ENCODE measurements at places on chromosomes 6 and 20.

DNA sequence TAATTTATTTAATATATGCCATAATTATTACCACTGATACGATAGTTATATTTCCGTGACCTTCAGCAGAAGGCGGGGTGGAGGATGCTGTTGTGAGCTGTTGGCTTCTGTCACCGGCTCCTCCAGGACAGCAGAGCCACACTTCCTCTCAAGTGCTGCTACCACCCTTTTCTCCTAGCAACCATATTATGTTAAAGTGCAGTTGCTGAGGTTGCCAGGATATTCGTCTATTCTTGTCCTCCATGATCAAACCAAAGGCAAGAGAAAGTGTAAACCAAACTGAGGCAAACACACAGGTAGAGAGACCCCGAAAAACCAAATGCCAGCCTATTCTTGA, 27.8 kb downstream of the RGS17 start:
- no peak for DNase-seq

GRCh38 chr20:19815553-19815991, 57.5 kb downstream of the RIN2 start:
- peak; percentile 96 for DNase-seq

- no peak for DNase-seq
Observed at GRCh38 chr6:83854001-83854501, 891 bp downstream of the RIPPLY2 start.

GRCh38 chr6:114158838-114159694, 183.8 kb downstream of the HS3ST5 start:
- no peak for DNase-seq

- no peak for DNase-seq
Observed at GRCh38 chr6:53611342-53611741, 54.2 kb downstream of the KLHL31 start.

GRCh38 chr6:24859608-24860200, 61.0 kb upstream of the ARMH2 start:
- DNase-seq, result no peak

DNA sequence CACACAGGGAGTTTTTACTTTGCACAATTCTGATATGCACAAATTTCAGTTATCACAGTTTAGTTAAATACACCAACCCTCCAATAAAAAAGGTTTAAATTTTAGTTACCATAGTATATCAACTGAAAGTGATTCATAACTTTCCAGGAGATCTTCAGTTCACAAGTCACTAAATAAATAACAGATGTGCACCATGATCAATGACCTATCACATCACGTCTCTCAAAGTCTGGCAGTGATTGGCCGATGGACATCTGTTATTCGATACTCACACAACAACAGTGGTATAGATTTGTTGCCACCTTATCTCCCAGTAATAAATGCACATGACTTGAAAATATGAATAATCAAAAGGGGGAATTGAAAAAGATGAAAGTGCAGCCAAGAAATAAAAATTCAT, 66.8 kb upstream of the PTCHD4 start:
- DNase-seq, result no peak

- no peak for DNase-seq
Observed at GRCh38 chr6:16774437-16774836, 13.2 kb upstream of the ATXN1 start.

DNA sequence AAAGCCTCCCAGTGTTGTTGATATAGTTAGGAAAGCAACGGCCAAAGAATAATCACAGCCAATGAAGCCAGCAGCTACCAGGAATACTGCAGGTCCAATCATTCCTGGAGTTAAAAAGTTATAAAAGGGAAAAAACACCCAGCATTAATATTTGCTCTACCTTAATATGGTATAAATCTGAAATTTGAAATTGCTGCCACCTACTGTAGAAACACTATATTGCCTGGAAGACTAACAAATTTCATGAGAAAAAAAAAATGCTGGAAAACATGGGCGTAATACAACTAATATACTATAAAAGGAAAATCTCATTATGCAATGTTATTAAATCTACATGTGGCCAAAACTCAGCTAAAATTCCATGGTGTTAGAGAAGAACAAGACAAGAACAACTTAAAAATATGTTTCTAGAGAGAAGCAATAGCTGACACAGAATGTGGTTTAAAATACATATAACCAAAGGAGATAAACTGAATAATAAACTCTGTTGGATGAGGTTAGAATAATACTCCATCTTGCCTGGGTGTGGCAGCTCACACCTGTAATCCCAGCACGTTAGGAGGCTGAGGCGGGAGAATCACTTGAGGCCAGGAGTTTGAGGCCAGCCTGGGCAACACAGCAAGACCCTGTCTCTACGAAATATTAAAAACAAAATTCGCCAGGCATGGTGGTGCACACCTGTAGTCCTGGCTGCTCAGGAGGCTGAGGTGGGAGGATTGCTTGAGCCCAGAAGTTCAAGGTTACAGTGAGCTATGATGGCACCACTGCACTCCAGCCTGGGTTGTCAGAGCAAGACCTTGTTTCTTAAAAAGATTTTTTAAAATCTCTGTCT, 43.1 kb downstream of the SLC17A5 start:
- DNase-seq, result peak; percentile 60

DNA sequence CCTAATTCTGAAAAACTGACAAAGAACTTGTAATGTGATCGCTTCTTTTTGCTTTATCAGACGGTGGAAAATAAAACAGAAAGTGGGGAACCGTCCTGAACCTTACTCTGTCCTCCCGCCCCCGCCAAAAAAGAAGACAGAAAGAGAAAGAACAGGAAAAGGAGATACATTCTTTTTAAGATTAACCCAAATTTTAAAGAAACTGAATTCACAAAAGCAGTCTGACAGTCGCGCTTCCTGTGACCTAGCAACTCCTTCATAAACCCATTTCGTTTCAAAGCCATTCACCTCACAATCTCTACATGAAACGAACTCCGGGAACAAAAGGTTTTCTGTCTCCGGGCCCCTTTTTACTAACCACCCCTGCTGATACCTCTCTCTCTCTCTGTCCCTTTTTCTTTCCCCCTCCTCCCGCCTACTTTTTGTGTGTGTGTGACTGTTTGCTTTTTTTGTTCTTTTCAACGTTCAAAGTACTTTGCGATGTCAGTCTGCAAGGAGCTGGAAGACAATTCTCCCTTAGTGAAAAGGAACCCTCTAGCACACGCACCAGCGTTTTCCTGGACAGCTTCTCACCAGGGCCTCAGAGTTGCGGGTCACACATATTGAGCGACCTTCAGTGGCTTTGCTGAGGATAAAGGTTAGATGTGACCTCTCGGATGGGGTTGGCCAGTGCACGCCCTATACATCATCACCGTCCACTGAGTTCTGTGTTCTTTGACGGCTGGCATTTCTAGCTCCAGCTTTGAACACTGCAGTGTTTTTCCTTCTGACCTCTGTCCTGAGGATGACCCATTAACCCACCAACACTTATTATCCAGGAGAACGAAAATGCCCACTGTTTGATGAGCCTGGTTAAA, 530 bp upstream of the NEDD9 start:
- DNase-seq, result no peak

DNA sequence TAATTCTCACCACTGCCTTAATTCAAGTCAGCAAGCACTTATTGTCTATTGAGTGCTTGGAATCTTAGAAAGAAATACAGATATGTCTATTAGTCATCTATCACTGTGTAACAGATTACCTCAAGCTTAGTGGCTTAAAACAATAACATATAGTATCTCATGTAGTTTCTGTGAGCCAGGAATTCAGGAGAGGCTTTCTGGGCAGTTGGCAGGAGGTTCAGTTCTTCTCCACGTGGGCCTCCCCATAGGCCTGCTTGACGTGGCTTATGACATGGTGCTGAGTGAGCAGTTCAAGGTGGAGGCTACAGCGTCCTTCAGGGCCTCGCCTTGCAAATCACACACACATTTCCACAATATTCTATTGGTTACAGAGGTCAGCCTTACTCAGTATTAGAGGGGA, 69.7 kb downstream of the DTD1 start:
- no peak for DNase-seq

DNA sequence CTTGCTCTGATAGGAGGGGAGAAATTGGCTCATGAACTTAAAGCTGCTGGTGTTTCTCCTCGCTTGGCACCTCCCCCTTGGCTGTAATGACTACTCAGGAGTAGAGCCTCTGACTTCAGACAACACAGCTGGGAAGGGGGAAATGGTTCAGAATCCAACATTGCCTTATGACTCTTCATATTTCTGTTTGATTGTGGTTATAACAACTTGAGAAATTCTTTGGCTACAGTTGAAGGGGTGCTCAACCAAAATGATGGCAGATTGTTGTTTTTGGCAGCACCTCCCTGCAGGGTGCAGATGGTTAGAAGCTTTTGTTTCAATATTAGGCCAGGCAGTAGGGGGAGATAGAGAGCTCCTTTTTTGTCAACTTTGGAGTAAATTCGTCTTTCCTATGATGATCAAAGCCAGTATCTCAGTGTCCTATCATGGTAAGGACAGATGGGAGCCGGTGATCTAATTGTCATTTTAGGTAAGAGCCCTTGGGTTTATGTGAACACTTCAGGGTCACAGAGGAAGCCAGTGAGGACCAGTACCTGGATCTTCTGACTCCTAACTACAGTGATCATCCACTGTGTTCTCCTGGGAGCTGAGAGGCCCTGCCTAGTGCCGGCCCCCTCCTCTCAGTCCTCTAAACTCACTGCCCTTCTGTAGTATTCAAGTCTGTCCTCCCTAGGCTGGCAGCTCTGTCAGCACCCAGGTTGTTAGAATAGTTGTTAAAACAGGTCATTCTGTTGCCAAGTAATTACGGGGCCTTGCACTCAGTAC, 39.9 kb downstream of the RPRD1B start:
- peak; percentile 89 for DNase-seq

DNA sequence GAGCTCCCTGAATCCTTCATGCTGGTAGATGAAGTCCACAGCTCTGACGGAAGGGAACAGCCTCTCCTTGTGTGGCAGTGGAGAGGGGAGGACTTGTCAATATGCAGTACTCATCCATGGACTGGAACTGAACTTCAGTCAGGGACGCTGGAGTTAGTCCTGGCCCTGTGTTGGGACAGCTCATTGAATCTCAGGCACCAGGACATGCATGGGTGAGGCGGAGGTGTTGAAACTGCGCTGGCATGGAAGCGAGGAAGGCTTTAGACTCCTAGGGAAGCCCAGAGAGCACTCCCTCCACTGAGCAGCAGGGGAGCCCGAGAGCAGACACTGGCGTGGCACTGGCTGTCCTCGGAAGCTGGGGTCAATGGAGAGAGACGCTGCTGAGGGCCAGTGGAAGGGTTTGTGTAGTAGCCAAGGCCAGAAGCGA, 161.3 kb upstream of the GGTLC1 start:
- peak; percentile 7 for DNase-seq

DNA sequence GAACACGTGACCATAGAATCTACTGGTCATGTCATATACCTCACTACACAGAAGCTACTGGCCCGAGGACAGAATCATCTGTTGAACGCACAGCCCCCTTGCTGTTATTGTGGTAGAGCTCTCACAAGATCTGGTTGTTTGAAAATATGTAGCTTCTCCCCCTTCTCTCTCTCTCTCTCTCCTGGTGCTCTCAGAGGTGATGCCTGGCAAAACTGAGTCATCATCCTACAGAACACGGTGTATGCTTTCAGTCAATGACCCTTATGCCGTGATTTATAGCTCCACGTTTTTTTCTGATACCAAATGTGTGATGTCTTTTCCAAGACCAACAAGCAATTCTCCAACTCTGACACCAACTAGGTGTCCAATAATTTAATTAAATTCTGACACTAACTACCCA, 13.0 kb upstream of the RBM24 start:
- DNase-seq, result peak; percentile 22

DNA sequence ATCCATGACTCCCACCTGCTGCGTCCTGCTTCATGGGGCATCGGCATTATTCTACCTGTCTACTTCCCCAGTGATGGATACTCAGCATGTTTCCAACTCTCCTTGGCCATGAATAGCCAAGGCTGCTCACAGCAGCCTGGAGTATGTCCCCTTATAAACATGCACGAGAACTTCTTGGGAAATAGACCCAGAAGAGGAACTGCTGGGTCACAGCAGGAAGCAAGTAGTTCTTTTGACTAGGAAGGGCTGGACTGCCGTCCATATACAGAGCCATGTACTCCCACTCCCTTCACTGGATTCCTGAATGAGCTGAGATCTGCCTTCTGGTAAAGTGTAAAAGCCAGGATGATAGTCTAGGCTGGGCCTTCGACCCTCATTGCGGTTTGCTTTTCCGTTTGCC, 106.3 kb upstream of the KCNK16 start:
- DNase-seq, result no peak

DNA sequence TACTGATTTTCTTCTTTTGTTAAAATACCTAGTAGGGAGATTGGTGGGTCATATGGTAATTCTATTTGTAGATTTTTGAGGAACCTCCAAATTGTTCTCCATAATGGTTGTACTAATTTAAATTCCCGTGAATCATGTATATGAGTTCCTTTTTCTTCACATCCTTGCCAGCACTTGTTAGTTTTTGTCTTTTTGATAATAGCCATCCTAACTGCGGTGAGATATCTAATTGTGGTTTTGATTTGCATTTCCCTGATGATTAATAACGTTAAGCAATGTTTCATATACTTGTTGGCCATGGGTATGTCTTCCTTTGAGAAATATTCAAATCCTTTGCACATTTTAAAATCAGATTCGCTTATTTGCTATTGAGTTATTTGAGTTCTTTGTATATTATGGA, 110.9 kb downstream of the JAG1 start:
- DNase-seq, result no peak

GRCh38 chr6:13256266-13257001, 71.9 kb downstream of the TBC1D7 start:
- no peak for DNase-seq

DNA sequence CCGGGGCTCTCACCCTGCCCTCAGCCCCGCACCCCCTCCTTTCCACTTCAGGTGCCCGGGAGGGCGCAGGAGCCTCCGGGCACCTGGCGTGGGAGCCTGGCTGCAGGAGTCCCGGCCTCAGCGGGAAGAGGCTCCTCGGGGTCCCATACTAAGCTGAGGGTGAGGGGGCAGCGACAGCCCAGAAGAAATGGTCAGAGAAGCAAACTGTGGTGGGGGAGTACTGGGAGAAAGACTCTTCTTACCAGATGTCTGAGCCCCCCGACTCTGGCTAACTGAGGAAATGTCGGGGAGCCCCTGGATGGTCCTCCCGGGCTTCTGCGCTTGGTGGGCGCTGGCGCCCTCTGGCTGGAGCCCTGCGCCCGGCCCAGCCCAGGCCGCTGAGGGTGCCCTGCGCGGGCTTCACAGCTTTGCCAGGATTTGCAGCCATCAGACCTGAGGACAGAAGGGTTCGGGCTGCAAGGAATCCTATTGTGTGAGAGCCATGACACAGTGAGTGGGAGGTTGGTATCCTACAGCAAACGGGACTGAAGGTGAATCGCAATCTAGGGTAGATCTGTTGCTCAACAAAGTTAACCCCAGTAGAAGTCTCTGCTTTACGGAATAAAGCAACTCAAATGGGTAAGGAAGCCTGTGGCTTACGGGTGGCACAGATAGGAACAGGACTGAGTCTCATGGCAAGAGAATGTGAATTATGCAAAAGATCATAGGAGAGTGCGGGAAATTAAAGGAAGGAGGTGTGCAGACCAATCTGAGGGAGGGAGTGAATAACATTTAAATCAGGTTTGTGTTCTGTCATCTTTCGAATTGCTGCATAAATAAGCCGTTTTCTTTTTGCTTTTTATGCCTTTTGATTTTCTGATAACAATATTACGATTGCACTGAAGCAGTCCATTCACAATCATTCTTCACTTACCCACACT, 639 bp upstream of the RCAN2 start:
- DNase-seq, result no peak

- DNase-seq, result no peak
Observed at GRCh38 chr20:61766921-61767610, 298.6 kb downstream of the TAF4 start.

Measured in dermis microvascular lymphatic vessel endothelial cell (primary cell).